Activated CD8-positive, alpha-beta memory T cell treated with anti-CD3 and anti-CD28 coated beads, Interleukin-2, amount 10 ng/mL, durations not matched to agents 7 days and 5 days (primary cell): ENCODE measurements at places on chromosomes 5 and 9. TPM values are rescaled to one million over a fixed set of nuclear protein-coding genes. Genes with fewer than 3 reads are reported as not detected.

Gene DRD1
- total RNA-seq: not detected

Gene DNAJB5
- total RNA-seq: 5.2 TPM

Gene CMYA5
- 0.12 TPM for total RNA-seq

Gene KIF4B
- total RNA-seq: 0.09 TPM

Gene SLC25A2
- total RNA-seq: 0.56 TPM

Gene SCAMP1
- total RNA-seq: 17.4 TPM

- peak; percentile 95 for DNase-seq
Measured at GRCh38 chr9:114387680-114388356, at the start of gene AKNA. AKNA (minus strand) TSS chr9:114387982; CDS start chr9:114381333, 6,649 bp downstream.

DNA sequence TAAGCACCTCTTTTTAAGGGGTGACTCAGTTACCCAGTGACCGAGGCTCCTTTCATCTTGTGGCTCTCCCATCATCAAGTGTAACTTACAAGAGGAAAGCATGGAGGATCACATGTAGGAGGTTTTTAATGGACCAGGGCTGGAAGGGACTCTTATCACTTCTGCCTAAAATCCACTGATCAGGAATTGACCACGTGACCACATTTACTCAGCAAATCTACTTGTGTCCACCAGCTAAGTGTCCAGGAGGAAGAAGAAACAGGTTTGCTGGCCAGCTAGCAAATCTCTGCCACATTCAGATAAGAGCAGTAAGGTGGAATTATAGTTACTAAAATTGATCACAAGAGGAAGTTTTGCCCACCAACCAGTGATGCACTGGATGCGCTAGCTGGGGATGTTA, 486.0 kb downstream of the ENC1 start:
- no peak for DNase-seq

DNA sequence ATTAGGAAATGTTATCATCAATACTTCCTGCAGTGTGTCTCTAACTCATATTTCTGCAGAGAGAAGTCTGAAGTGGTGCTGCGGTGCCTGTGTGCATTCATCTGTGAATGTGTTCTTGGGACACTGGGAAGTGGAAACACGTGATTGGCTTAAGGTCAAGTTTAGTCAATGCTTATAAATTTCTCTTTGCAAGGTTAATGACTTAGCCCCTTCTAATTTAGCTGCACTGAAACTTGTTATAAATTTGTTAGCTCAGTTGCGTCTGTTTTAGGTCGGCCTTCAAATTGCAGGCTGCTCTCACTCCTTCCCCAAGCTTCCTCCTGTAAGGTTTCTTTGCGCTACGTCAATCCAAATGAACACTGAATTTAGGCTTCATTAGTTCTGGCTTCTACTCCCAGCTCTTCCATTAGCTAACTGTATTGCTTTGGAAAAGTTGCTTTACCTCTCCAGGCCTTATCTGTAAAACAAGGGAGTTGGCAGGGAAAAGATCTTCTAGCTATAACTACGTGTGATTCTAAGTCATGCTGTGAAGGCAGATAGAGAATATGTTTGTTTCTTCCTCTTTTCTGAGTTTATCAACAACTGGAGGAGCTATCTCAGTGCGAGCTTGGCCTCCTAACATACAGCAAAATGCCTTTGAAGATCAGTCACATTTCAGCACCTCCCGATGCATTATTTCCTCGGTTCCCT, 341.8 kb downstream of the NFIB start:
- DNase-seq: no peak

- DNase-seq: no peak
Measured at GRCh38 chr5:149475777-149476176, 75.5 kb downstream of the CSNK1A1 start.

DNA sequence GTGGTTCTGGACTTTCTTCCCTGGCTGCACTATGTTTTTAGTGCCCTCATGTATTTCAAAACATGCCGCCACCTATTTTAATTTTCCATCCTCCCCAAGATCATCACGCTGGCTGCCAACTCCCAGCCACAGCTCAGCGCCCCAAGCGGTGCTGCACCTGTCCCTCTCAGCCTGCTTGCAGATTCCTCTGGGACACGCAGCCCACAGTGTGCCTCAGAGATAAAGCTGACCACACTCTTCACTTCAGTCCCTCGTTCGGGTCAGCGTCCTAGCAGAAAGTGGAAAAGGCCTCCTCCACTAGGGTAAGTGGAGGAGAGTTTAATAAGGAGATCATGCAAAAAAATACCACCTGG, 56.2 kb upstream of the CKS2 start:
- no peak for DNase-seq

DNA sequence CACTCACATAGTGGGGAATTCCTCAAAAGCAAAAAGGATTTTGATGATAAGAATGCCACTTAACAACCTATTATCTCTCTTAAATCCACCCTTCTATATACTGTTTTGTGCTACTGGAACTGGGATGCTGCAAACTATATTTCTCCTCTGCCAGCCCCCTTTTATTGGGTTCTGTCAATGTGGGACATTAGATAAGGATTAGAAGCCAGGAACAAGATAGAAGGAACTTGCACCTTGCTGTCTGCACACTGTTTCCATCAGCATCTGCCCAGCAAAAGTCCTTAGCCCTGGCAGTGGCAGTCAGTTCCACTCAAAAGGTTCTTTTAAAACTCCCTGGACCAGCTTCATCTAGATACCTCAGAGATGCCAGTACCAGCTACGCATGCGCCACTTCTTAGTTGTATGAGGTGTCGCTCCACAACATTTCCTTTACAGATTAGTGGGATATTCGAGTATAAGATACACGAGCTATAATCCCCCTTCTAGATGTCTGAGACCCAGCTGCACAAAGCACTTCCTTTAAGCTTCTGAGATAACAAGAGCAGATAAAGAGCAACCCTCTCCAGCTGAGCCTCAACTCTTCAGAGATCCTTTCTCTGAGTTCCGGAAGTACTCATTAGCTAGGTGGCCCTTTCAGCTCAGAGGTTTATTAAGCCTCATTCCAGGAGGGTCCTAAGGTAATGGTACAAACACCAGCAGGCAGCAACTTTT, 45.3 kb downstream of the CERT1 start:
- DNase-seq: no peak

DNA sequence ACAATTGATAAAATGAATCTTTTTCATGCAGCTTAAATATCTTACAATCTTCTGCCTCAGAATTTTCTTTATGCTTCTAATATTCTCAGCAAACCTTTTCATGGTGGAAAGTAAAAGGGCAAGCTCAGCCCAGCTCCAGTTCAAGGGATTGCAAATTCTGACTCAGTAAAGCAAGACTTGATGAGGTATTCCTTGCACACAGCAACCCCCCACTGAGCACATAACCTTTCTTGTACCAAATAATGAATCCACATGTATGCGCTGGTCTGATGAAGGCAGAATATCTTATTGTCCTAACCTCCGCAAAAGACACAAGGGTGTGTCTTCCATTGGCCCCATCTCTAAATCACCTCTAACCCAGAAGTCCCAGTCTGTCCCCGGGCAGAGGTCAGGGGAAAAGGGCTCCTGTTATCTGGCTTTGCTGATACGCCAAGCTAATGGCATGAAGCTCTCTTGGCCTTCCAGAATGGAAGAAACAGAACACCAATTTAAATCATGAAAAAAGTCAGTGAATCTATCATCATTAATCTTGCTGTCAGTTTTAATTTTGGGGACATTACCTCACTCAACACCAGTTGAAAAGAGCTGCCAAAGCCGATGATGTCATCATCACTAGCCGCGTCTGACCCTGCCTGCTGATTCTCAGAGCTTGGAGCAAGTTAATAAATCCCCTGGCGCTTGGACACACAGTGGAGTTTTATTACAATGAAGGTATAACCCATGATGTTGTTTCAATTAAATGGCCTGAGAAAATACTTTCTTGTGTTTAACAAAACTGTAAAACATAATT, 592.5 kb upstream of the CLINT1 start:
- DNase-seq: no peak

DNA sequence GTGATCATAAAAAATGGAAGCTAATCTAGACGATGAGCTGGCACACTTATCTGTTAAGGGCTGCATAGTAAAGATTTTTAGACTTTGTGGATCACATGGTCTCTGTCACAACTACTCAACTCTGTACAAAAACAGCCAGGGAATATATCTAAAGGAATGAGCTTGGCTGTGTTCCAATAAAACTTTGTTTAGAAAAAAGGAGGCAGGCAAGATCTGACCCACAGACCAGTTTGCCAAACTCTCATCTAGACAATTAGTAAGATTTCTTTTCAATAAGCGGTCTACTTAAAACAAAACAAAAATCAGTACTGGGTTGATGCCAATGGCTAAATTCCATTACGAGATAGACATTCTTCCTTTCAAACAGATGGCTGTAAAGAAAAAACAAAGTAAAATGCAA, 53.0 kb upstream of the RETREG1 start:
- no peak for DNase-seq

GRCh38 chr5:154749491-154749890, 5.7 kb upstream of the LARP1 start:
- no peak for DNase-seq

DNA sequence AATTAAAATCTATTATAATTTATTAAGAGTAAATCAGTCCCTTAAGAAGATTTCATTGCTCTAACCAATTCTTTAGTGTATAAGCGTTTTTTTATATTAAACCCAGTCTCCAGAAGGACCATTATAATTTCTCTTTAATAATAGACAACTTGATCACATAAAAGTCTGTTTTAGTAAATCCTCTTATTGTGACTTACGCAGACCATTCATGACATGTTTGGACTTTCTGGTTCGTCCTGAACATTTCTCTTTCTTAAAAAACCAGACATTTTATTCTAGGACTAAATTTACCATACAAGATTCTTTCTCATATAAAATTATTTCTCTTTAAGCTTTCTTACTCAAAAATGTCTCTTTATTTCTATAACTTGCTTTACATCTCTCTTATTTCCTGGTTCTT, 196.2 kb upstream of the RAI14 start:
- DNase-seq: no peak

DNA sequence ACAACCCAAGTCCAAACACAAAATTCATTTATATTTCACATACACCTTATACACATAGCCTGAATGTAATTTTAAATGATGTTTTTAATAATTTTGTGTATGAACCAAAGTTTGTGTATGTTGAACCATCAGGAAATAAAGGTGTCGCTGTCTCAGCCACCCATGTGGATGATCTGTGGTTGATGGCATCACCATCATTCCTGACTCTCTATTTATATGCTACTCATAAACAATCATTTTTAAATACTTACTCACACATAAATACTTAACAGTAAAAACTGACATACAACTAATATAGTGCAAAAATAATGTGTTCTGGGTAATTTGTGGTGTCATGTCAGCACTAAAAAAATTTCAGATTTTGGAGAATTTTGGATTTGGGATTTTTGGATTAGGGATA, 38.4 kb downstream of the SMC5 start:
- no peak for DNase-seq

- DNase-seq: no peak
Measured at GRCh38 chr5:10036136-10036815, 213.4 kb downstream of the ATPSCKMT start.

- DNase-seq: peak; percentile 48
Measured at GRCh38 chr5:54868511-54869483, 116.6 kb downstream of the ESM1 start.
